Activated effector memory CD4-positive, alpha-beta T cell treated with anti-CD3 and anti-CD28 coated beads, Interleukin-2, amount 50 U/mL, for 16 hours (primary cell): ENCODE measurements at places on chromosomes 12 and 14.

GRCh38 chr12:18382236-18382885 is 121.0 kb downstream of the PIK3C2G start:
- DNase-seq: no peak

GRCh38 chr14:34797747-34798583 is 77.2 kb downstream of the BAZ1A start:
- DNase-seq: no peak

- DNase-seq: no peak
These were observed 736.4 kb upstream of the LRFN5 start for GRCh38 chr14:40870252-40870651.

DNA sequence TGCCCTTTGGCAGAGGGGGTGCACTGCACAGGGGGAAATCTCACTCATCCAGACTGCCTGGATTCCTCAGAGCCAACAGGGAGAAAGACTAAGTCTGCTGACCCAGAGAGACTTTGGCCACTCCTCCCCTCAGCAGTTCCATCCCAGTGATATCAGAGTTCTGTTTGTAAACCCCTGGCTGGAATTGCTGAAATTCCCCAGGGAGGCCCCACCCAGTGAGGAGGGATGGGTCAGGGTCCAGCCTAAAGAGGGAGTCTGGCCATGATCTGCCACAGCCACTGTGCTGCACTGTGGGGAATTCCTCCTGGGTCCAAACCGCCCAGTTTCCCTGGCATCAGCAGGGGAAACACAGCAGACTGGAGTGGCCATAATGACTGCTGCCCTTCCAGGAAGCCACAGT is 54.9 kb upstream of the USP15 start:
- no peak for DNase-seq

GRCh38 chr12:89173096-89173495 is 179.2 kb downstream of the DUSP6 start:
- DNase-seq: no peak

GRCh38 chr12:58298803-58299202 is 357.4 kb downstream of the ATP23 start:
- no peak for DNase-seq
